H9 (cell line): ENCODE measurements at places on chromosomes 12 and 14.
A peak's percentile ranks its signal among the peaks of the same experiment; 100 is the strongest.

DNA sequence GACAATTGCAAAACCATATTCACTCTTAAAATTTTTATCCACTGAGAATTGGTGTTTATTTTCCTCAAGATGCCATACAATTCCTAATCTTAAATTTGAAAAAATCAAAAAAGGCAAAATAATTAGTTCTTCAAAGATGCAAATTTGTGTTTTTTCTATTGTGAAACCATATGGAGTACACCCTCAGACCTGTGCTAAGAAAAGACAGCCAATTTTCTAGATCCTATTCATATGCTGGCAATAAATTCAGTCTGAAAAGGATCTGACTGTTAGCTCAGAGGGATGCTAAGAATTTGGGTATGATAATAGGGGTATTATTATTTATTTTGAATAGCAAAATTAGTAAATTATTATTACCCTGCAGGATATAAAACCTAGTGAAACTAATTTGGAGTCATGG lies 476.9 kb upstream of the SYT1 start:
- no peak for DNase-seq

GRCh38 chr14:60845523-60845922 lies 111.0 kb downstream of the MNAT1 start:
- no peak for DNase-seq

GRCh38 chr14:63426838-63427352 lies 108.2 kb upstream of the GPHB5 start:
- DNase-seq = no peak

DNA sequence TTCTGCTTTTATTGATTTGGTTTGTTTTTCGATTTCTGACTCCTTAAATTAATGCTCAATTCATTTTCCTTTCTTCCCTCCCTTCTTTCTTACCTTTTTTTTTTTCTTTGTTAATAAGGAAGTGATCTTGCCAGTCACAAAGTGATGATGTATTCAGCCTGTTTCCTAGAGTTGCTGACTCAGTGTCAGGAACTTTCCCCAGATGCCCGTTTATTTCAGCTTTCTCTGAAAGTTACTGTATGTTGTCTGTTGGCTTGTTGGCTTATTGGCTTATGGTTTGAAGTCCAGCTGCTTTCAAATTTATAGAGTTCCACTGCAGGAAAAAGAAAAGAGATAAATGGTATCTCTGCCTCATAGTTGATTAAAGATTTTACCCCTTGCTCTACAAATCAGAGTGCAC lies 12.4 kb upstream of the SLC6A15 start:
- no peak for DNase-seq

DNA sequence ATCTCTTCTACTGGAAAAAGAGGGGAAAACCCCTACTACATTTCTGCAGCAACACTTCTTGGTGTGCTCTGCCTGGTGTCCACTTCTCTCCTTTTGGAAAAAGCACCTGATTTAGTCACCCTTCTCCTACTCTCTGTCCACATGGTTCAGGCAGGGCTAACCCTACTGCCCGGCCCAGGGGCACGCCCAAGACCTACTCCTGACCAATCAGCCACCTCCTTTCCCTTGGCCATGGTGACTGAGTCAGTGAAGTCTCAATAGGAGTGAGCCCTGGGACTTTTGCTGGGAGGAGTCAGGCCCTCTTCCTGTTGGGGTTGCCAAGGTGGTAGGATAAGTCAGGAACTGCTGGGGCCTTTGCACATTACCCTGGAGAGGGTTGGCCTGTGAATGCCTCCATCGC lies 52.5 kb upstream of the MYL2 start:
- DNase-seq = no peak

GRCh38 chr14:102793531-102794328 lies 16.5 kb downstream of the TRAF3 start:
- no peak for DNase-seq

DNA sequence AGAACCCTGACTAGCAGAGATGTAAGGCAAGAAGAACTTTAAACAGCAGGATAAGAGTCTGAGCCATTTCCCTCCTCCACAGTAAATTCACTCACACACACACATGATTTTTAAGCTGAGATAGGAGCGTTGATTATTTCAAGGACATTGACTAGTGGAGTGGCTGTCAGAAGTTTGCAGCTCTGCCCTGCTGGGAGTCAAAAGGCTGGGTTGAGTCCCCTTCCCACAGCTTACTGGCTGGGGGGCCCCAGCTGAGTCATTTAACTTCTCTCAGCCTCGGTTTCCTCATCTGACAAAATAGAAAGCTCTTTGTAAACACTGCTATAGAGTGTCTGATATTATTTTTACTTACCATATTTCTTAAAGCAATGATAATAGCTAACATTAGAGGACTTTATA lies 28.3 kb downstream of the VCPKMT start:
- DNase-seq = no peak

- no peak for DNase-seq
Measured at GRCh38 chr12:32457251-32458025, 58.1 kb downstream of the FGD4 start.

- no peak for DNase-seq
Measured at GRCh38 chr14:100777366-100777817, 48.5 kb upstream of the MEG3 start.

GRCh38 chr12:241266-241665 lies 21.4 kb downstream of the SLC6A13 start:
- peak; percentile 12 for DNase-seq

DNA sequence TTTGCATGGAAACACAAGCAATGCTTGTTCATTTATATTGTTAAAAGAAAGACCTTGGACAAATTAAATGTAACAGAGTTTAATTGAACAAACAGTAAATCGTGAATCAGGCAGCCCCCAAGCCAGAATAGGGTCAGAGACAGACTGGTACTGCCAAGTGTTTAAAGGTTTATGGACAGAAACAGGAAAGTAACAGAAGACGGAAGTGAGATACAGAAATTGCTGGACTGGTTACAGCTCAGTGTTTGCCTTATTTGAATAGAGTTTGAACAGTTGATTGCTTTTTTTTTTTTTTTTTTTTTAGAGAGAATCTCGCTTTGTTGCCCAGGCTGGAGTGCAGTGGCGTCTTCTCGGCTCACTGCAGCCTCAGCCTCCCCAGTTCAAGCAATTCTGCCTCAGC lies 50.3 kb downstream of the DAO start:
- DNase-seq = no peak

DNA sequence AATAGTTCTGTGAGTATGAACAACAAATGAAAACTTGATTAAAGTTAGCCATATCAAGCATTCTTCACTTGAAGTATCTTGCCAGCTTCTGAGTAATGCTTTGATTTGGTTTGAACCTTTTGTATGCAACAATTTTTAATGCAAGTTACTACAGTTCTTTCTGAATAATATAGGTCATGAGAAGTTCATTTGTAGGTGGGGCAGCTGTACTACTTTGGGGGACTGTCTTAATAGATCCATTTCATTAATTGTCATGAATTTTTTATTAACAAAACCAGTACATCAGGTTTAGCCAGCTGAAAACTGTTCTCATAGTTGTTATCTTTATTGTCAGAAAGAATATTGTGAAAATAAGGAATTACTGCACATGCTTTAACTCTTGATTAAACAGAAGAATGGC lies 142.7 kb downstream of the FOXA1 start:
- DNase-seq = no peak

GRCh38 chr12:1882850-1883470 lies 35.5 kb downstream of the CACNA2D4 start:
- DNase-seq = no peak

- DNase-seq = no peak
Measured at GRCh38 chr12:107537464-107538119, 148.0 kb upstream of the PWP1 start.

GRCh38 chr12:80321653-80322052 lies 122.4 kb upstream of the PTPRQ start:
- DNase-seq = no peak

- no peak for DNase-seq
Measured at GRCh38 chr12:45351921-45352670, 136.2 kb downstream of the ANO6 start.

DNA sequence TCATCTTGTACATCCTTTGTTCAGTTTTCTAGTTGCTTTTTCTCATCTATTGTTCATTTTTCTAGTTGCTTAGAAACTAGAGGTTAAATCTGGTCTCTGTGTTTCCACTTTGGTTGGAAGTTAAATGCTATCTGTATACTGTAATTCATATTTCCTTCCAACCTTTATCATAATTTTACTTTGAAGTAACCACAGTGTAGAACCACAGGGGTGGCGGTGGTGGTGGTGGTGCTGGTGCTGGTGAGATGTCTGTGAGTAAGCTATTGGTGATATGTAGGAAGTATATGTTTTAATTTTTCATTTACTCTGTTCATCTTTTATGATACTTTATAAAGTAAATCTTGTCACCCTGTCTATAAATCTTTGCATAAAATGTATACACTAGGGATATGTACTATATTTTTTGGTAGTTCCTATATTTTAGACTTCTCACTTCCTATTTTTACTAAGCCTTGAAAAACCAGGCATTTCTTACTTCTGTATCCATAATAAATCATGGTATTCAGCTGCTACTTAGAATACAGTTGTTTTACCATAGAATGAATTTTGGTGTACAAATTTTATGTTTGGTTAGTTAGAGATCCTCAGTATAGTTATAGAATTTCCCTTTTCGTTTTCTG lies 31.9 kb downstream of the CCDC91 start:
- no peak for DNase-seq

DNA sequence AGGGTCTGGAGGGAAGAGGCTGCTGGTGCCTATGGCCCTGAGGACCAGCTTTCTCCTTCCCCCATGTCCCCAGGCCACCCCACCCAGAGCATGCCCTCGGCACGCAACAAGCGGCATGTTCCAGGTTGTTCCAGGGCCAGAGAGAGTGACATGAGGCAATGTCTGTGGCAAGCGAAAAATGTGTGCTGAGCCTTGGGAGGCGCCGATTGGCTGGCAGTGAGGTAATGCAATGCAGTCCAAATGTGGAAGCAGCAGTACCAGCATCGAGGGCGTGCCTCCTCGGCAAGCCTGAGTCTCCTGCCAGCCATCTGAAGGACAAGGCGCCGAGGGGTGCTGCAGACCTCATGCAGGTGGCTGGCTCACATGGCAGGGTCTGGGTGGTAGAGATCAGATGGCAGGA lies 423.8 kb downstream of the NRXN3 start:
- DNase-seq = no peak

GRCh38 chr12:60921541-60921940 lies 1325.7 kb downstream of the SLC16A7 start:
- no peak for DNase-seq

- DNase-seq = no peak
Measured at GRCh38 chr12:113247123-113248050, 26.1 kb downstream of the TPCN1 start.

- peak; percentile 75 for DNase-seq
Measured at GRCh38 chr14:74425525-74426201, 347 bp downstream of the SYNDIG1L start.

- DNase-seq = no peak
Measured at GRCh38 chr12:63888908-63889635, 44.6 kb downstream of the SRGAP1 start.

- DNase-seq = peak; percentile 76
Measured at GRCh38 chr12:50747817-50748216, 16.1 kb upstream of the ATF1 start.

- DNase-seq = no peak
Measured at GRCh38 chr14:72849222-72849621, 44.7 kb downstream of the DPF3 start.

- DNase-seq = no peak
Measured at GRCh38 chr12:27635349-27635972, 60.8 kb upstream of the REP15 start.

DNA sequence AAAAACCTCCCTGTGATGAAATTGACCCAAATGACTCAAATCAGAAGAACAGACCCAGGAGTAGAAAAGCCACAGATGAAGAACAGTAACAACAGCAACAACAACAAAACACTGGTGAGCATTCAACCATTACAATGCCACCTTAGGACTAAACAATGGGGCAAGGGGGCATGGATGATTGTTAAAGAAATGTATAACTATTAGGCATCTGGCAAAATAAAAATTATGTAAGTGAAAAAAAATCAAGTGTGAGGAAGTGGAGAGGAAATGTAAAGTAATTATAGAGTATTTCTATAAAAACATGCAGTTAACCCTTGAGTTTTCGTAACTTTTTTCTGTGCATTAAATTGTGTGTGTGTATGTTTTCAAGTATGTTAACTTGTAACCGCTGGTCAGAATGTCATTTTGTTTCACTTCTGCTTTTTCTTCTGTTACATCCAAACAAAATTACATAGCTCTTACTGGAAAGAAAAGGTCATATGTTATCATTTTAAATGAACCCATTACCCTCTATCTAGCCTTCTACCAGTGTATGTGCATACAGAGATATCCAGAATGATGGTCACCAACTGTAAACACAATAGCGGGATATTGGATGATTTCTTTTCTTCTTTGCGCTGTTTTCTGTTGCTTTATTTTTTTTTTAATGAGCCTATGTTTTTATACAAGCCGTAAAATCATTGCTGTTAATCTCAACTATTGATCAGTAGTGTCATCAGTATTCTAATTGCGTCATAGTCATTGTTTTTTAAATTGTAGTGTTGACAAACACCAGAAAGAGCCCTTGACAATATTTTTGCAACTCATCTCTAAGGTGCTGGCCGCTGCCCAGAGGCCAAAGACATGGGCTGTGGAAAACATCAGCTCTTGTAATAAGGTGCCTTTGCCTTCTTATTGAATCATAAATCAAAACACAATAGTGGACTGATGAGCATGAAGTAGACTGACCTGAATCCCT lies 170.6 kb downstream of the CRADD start:
- no peak for DNase-seq

DNA sequence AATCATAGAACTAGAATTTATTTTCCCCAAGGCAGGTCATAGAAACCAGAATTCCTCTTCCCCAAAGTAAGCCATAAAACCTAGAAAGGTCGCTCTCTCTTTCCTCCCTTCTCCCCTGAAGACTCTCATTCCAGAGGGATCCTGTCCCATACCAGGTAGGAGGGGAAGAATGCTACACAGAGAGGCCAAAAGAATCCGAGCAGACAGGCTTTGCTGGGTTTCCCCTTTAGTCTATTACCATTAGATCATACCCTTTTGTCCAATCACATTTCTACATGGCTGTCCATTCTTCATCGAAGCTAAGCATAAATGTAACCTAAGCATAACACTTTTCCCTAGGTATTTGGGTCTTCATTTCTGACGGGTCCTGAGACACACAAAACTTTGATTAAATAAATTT lies 204.5 kb downstream of the SPTSSA start:
- DNase-seq = no peak

DNA sequence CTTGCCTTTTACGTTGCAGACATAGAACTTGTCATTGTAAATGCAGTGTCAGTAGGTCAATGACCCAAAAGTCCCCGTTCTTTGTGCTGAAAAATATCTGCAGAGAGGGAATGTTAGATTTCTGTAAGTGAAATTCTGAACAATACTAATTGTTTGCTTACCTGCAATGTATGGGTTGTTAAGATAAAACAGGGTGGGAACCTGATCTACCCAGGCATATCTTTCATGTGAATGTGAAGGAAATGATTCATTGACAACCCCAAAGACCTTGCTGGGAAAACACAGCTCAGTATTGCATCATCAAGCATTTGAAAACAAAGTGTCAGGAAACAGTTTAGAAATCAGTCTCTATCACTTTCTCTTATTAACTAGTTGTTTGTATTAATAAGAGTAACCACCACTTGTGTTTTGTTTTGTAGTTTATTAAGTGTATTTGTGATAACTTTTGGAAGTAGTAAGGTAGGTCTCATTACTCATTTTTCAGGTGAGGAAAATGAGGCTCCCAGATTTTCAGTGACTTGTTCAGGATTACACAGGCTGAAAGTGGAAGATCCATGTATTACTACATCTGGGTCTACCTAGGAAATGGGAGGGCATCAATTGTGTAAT lies 57.9 kb upstream of the SLC38A2 start:
- no peak for DNase-seq

- no peak for DNase-seq
Measured at GRCh38 chr14:92711976-92712653, 36.3 kb downstream of the LGMN start.
